ENCODE measurements at places on chromosomes 12 and 14. TPM values are rescaled to one million over a fixed set of nuclear protein-coding genes. Genes with fewer than 3 reads are reported as not detected.

DNA sequence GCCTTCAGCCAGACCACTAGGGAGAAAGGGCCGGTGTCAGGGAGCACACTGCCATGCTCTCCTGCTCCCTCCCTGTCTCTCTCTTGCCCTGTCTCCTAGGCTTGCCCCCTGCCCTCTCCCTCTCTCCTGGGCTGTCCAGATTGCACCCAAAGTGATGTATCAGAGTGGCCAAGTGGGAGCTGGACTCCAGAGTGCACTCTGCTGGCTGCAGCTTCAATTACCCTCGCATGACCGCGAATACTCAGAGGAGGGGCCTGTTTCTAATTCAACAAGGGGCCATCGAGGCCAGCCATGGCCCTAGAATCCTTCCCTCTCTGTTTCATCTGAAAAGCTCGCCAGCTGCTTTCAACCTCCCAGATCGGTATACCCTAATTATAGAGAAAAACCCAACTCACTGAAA lies 206.4 kb upstream of the FKBP4 start:
- DNase-seq = no peak

GRCh38 chr14:77044783-77045237 lies 16.3 kb upstream of the IRF2BPL start:
- DNase-seq = no peak

DNA sequence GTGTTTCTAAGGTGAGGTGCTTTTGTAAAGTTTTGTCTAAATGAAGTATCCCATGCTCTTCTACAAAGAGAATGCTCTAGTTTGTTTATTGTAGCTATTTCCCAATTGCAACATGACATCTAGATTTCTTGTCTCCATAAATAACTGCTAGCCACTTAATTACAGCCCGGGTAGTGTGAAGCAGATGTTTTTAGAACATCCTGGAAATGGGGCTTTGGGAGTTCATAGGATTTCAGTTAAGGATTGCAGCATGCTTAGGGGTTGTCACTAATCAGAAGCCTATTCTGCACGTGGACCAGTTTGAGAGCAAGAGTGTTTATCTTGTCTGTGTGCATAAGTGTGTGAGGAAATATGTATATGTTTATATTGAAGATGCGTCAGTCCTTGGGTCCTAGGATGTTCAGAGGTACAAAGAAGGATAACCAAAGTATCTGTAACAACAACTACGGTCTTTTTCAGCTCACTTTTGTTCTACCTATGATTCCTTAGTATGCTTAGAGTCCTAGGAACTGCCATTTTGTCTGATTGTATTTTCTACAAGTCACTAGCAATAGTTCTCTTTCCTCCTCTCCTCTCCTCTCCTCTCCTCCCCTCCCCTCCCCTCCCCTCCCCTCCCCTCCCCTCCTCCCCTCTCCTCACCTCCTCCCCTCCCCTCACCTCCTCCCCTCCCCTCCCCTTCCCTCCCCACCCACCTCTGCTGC lies 135.3 kb downstream of the ACSS3 start:
- DNase-seq = no peak

DNA sequence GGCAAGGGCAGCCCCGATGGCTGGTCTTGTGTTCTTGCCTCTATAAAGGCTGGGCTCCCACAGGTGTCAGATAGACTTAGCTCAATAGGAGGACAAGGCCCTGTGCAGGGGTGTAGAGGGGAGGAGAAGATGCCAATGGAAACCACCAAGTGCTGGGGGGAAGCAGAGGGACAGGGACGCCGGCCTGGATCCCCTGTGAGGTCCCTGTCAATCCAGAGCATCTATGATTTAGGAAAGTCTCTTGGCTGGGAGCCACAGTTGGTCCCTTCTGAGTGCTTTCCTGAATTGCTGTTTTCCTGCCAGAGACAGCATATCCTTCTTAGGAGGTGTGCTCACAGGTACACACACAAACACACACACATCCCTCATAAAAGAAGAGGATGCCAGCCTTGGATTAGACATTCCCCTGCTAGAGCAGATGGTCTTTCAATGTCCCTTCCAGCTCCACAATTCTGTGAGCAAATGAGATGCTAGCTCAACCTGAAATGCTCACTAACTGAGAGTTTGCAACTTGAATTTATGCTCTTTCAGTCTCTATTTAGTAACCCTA lies 62.7 kb downstream of the TTC7B start:
- DNase-seq = no peak

GRCh38 chr14:81256289-81256960 lies 35.7 kb upstream of the GTF2A1 start:
- DNase-seq = no peak

DNA sequence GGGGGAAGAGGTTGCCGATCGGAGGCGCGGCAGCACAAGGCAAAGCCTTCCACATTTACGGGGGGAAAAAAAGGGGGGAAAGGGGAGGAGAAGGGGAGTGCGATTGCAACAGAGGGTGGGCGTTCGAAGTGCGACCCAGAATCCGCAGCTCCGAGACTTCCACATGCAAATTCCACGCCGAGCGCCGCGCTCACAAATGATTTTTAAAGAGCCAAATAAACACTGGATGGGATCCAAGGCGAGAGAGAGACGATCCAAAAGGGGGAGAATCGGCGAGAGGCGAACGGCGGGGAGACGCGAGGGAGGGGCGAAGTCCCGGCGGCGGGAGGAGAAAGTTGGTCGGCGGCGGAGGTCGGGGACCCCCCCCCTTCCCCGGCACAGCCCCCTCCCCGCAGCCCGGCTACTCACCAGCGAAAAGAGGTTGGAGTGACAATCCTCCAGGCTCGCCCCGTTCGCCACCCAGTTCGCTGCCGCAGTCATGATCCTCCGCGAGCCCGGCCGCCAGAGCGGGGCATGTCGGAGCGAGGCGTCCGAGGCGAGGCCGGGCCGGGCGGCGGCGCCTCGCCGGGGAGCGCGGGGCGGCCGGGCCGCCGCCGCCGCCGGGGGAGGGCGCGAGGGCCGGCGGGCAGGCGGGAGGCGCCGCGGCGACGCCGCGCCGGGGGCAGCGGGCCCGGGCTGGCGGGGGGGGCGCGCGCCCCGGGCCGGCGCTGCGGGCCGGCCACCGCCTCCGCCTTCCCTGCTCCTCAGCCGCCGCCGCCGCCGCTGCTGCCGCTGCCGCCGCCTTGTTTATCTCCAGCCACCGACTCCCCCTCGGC lies 634 bp downstream of the MED13L start:
- DNase-seq = peak; percentile 36

- no peak for DNase-seq
Measured at GRCh38 chr12:42097971-42098370, 46.7 kb downstream of the GXYLT1 start.

GRCh38 chr14:23055621-23056144 lies 1.6 kb downstream of the CDH24 start:
- DNase-seq = no peak

DNA sequence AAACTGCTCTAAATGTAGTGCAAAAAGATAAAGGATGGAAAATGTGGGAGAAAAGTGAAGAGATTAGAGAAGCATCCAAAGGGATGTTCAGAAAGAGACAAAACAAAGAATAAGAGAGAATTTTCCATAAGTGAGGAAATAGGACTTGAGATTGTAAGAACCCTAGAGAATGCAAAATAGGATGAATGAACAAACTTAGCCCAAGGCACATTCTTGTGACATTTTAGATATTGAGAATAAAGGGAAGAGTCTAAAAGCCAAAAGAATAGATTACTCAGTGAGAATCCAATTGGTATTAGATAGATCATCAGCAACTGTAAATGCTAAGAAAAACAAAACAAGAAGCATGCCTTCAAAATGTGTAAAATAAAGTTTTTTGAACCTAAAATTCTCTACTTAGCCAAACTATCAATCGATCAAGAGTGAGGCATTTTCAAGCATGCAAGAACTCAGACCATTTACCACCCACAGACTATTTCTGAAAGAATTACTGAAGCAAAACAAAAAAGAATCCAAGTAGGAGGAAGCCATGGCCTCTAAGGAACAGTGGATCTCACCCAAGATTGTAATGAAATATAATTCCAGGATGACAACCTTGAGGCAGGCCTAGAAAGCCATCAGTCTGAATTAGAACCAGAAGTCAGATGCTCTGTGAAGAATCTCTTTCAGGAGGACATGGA lies 33.5 kb downstream of the DYRK2 start:
- no peak for DNase-seq

- no peak for DNase-seq
Measured at GRCh38 chr12:95681210-95681765, 109.3 kb downstream of the NTN4 start.

GRCh38 chr14:52060080-52060479 lies 8.8 kb downstream of the NID2 start:
- DNase-seq = no peak

DNA sequence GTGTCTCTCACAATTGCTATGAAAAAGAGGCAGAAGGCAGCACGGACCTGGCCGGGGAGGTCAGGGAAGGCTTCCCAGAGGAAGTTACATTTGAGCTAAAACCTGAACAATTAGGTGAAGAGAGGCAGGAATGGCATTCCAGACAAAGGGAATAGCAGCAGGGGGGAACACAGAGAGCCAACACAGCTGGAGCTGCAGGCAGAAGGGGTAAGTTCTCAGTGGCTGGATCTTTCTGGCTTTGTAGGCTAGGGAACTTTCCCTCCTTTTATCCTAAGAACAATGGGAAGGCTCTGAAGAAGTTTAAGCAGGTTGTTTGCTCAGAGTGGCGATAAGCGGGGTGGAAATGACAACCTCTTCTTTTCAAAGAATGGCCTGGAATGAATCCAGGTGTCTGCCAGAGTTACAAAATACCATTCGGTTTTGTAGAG lies 100.0 kb downstream of the PRIMA1 start:
- no peak for DNase-seq

DNA sequence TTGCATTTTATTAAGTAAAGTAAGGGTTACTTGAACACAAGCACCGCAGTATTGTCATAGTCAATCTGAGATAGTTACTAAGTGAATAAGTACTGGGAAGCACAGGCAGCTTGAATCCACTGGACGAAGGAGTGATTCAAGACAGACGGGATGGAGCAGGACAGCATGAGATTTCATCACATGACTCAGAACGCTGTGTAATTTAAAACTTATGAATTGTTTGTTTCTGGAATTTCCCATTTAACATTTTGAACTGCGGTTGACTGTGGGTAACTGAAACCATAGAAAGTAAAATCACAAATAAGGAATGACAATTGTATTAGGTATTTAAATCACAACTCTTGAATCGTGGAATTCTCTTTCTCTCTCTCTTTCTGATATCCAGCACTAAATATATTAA lies 1630.4 kb upstream of the SEL1L start:
- DNase-seq = peak; percentile 65

- DNase-seq = no peak
Measured at GRCh38 chr14:83118029-83118428, 1584.4 kb upstream of the SEL1L start.

DNA sequence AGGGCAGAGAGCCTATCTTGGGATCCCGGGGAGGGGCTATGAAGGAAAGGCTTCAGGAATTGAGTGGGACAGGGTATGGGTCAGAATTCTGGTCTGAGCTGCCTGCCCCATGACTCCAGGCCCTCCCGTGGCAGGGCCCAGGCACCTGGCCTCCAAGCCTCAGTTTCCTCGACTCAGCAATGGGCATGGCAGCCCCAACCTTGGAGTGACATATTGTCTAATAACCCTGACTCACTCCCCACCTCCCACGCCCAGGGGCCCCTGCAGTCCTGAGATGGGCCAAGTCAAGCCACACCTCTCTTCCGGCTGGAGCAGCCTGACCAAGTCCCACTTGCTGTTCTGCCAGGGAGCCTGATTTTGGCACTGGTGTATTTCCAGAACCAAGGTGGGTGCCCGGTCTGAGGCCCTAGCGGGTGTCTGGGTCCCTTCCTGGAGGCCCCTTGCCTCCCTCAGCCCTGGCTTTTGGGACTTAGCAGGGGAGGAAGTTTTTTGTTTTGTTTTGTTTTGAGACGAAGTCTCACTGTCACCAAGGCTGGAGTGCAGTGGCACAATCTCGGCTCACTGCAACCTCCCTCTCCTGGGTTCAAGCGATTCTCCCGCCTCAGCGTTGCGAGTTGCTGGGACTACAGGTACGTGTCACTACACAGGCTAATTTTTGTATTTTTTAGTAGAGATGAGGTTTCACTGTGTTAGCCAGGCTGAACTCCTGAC lies 40.3 kb upstream of the RCOR1 start:
- peak; percentile 64 for DNase-seq

GRCh38 chr14:69427596-69427995 lies 29.1 kb downstream of the SLC39A9 start:
- no peak for DNase-seq

- no peak for DNase-seq
Measured at GRCh38 chr14:61668282-61668681, 27.0 kb upstream of the HIF1A start.

Gene RIMBP2
- 0.06 TPM for total RNA-seq

Gene GPR162
- total RNA-seq = 13.8 TPM

Gene PIGH
- 31.5 TPM for total RNA-seq

Gene ITGA5
- 89.4 TPM for total RNA-seq

Gene SYCP3
- not detected for total RNA-seq

Gene ATXN2
- 10.2 TPM for total RNA-seq

Gene TMEM119
- 1.9 TPM for total RNA-seq

Gene FAM222A
- 0.68 TPM for total RNA-seq

Gene PELI2
- total RNA-seq = 5.1 TPM

Gene DPY19L2
- total RNA-seq = 2.5 TPM

Measured in H4 (cell line).